RPMI7951 (cell line): ENCODE measurements at places on chromosomes 5 and 9. TPM values are rescaled to one million over a fixed set of nuclear protein-coding genes. Genes with fewer than 3 reads are reported as not detected.

GRCh38 chr5:79771387-79771786, 81.8 kb downstream of the CMYA5 start:
- DNase-seq = peak; percentile 65

DNA sequence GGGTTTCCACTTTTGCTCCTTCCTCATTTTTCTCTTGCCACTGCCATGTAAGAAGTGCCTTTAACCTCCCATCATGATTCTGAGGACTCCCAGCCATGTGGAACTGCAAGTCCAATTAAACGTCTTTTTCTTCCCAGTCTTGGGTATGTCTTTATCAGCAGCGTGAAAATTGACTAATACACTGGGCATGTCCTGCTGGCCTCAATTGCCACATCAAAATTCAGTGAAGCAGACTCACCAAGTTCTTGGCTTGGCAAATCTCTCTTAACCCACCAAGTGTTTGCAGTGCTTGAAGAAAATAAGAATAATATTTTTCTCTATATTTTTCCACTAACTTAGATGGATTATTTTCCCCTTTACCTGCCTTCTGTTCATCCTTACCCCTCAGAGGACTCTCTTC, 212.0 kb downstream of the BRINP1 start:
- no peak for DNase-seq

DNA sequence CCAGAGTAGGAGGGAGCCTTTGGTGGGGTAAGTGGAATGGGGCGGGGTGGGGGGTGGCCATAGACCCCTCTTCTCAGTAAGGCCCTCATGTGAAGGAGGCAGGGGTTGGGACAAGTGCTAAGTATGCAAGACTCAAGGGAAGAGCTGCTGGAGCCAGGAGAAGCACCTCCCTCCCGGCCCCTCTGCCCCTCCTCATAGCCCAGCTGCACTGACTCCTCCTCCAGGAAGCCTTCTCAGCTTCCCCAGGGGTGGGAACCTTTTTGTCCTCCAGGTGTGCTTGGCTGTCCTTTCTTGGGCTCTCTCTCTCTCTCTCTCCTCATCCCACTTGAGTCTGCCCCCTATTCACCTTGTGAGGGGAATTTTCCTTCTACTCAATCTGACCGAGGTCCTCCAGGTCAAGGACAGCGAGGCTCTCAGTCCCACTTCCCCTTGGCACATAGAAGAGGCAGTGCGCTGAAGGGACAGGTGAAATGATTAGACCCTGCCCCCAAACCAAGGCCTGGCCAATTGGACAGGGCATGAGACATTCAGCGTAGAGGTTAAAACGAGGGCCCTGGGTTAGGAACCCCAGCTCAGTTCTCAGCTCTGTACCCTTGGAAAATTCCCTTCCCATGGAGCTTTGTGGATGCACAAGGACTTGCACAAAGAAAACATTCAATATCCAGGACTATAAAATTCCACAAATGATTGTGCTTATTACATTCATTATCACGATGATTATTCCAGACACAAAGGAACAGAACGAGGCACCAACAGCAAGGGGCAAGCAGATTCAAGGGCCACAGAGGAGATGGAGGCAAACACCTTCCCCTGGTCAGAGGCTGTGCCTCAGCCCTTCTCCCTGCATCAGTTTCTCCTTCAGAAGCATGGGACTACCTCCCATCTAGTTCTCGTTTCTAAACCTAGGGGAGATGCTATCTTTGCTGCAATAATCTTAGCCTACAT, 45.6 kb upstream of the IL17B start:
- DNase-seq = no peak

- DNase-seq = no peak
Measured at GRCh38 chr5:39328731-39329130, 35.6 kb downstream of the C9 start.

DNA sequence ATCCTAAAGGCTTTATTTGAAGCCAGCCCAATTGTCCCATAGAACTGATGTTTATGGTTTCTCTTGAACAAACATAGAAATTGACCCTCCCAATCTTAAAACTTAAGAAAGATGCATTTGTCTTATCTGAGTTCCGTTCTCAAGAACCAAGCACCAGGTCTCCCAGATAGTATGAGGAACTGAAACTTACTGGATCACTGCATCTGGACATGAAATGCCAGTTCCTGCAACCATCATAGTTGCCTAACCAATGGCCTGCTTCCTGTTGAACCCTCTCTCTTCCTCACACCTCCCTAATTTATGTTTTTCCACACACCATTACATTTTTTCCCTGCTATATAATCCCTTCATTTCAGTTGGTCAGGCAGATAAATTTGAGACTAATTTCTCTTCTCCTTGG, 478.9 kb downstream of the HTR1A start:
- DNase-seq = no peak

The CBY3 gene
- total RNA-seq = not detected in 2 replicates

DNA sequence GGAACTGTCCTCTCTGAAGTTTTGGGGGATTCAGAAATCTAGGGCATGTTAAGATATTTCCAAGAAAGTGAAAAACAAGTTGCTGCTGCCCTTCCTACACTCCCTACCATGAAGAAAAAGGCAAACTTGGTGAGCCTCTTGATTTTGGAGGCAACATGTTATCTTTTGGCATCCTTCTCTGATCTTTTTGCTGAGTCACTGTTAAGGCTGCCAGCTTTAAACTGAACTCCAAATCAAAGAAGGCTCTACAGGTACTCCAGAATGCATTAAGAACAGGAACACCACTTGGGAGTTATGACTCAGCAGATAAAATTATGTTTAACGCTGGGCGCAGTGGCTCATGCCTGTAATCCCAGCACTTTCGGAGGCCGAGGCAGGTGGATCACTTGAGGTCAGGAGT, 24.0 kb downstream of the PCDHB15 start:
- no peak for DNase-seq

The GMCL2 gene
- not detected in 2 replicates for total RNA-seq

GRCh38 chr5:133296624-133297023, 244.8 kb downstream of the HSPA4 start:
- no peak for DNase-seq

DNA sequence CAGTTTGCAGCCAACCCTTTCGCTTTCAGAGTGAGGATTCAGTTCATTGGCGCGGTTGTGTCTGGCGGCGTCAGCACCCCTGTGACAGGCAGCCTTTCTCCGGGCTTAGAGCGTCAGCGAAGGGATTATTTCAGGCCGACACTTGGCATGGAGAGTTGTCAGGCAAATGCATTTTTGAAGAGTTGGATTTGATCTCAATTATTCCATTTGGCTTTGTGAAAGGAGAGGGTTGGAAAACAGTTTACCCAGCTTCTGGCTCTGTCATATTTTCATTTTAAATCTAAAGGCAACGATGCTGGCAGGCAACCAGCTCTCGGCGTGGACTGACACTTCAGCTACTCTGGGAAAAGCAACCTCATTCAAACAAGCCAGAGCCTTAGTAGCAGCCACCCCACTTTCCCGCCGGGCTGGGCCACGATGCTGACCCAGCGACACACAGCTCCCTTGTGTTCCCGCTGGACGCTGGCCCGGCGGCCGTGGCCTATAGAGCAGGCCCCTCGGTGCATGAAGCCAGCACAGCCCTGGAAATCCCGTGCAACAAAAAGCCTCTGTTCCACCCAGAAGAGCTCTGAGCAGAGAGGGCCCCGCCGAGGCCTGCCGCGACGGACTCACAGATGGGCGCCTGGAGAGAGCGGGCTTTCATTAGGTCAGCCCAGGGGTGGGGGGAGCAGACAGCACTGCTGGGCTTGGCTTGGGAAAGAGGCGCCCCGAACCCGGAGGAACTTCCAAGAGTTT, 28.9 kb upstream of the LPCAT1 start:
- DNase-seq = peak; percentile 17

DNA sequence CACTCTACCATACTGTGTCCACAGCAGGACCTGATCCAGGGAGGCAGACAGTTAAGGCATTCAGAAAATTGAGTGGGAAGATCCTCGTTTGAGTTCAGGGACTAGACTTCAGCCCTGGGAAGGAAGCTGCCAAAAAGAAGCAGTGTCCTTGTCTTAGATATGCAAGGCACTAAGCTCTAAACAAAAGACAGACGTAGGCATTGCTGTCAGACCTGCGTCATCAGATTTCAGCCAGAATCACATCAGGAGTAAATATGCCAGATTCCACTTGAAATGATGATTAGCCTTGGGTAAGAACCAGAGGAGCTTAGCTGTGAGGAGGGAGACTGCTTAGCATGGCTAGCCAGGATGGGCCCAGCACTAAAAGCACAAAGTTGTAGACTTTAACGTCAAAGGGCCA, 56.7 kb downstream of the MAMDC2 start:
- DNase-seq = no peak

The PCDHB2 gene
- total RNA-seq = 0.88 and 0.96 TPM in 2 replicates

DNA sequence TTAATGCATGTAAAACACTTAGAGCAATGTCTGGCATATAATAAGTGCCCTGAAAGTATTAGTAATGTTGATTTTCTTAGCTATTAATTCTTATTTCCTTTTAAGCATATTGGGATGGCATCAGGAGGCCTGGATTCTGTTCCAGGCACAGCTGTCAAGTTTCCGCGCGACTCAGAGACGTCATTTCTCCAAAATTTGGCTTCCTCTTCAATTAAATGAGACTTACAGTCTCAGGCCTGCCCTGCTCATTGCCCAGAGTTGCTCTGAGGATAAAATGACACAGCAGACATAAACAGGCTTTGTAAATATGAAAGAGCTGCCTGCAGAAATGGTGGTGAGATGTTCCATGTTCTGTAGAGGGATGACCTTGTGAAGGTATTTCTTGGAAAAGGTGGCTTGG, 159.8 kb upstream of the GLRA1 start:
- DNase-seq = no peak

The ZNF346 gene
- total RNA-seq = 9.4 and 10.0 TPM in 2 replicates

The GPR150 gene
- total RNA-seq = 0.10 TPM in 1 of 2 replicates, not detected in the other

DNA sequence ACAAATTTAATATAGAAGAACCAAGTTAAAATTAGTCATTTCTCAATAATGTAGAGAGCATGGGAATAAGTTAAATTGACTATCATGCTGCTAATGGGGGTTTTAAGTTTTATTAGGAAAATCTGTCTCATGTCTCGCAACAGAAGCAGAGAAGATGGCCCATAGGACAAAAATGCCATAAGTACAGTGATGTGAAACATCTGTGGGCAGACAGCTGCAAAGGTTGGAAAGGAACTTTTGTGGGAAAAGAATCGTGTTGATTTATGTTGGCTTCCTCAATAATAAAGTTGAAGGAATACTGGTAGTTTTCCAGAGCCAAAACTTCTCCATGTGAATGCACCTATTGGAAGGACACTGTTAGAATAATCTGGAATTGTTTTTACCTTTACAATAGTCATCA, 44.8 kb downstream of the VCAN start:
- DNase-seq = no peak

DNA sequence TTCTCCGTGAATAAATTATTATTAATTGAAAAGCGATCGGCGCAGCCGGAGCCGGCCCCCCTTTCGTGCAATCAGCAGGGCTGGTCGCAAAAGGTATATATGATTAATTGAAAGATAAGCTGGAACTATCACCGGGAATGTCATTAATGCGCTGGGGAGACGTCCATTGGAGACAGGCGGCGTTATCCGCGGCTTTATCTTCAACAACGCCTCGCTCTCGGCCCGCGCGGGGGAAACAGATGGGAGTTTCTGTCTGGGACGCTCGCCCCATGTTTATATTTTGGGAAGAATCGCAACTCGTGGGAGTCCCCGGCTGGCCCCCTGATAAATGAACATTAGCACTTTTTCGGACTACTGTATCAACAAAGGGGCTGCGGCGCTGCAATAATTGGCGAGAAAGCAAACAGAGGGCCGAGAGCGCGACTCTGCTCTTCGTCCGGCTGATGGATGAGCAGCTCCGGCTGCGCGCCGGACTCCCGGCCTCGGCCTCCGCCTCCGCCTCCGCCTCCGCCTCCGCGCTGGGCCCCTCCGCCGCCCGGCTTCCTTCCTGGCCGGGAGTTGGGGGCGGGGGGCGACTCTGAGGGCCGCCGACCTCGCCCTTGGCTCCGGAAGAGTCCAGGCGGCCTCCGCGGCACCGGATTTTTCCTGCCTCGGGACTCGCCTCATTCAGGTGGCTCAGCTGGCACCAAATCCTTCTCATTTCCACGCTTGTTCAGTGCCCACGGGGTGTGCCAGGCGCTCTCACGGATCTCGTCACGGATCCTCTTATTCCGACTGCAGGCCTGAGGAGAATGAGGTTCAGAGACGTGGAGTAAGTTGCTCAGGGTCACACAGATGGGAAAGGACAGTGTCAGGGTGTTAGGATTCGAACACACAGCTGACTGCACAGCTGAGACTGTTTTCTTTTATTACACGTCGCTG, 3.6 kb upstream of the NKX2-5 start:
- peak; percentile 12 for DNase-seq

The CARTPT gene
- not detected in 2 replicates for total RNA-seq

DNA sequence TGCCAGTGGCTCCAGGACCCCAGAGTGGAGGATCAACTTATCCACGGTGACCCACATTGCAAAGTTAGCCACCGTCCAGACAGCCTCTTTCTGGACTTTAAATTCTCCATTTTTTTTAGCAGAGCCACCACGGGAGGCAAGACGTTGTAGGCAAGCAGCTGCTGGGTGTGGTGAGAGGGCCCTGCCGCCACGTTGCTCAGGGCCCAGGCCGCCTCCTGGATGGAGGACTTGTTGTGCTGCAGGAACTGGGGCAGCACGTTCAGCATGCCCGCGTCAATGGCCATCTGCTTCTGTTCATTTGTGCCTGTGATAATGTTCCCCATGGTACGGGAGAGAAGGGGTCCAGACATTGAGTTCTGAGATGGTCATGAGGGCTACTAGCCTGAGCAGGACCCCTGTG, 114.3 kb upstream of the POC5 start:
- DNase-seq = no peak

DNA sequence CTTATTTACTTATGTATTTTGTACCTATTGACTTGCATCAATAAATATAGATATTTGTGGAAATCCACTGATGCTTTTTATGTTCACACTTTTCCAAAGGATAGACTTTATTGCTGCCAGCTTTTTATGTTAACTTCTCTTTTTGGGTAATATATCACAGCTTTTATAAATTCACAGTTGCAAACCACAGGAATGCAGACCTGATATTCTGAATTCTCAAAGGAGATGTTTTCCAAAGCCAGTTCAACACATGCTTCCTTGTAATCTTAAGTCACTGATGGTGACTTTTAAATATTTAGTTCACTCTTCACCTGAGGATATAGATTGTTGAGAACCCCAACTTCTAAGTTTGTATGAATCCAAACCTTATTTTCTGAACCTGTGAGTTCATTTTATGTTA, 223.4 kb upstream of the PRR16 start:
- no peak for DNase-seq

GRCh38 chr9:90836411-90837080, 34.9 kb downstream of the SYK start:
- DNase-seq = no peak

The DDX4 gene
- not detected in 2 replicates for total RNA-seq
